Activated naive CD4-positive, alpha-beta T cell (primary cell): ENCODE measurements at places on chromosomes 11 and 22.

DNA sequence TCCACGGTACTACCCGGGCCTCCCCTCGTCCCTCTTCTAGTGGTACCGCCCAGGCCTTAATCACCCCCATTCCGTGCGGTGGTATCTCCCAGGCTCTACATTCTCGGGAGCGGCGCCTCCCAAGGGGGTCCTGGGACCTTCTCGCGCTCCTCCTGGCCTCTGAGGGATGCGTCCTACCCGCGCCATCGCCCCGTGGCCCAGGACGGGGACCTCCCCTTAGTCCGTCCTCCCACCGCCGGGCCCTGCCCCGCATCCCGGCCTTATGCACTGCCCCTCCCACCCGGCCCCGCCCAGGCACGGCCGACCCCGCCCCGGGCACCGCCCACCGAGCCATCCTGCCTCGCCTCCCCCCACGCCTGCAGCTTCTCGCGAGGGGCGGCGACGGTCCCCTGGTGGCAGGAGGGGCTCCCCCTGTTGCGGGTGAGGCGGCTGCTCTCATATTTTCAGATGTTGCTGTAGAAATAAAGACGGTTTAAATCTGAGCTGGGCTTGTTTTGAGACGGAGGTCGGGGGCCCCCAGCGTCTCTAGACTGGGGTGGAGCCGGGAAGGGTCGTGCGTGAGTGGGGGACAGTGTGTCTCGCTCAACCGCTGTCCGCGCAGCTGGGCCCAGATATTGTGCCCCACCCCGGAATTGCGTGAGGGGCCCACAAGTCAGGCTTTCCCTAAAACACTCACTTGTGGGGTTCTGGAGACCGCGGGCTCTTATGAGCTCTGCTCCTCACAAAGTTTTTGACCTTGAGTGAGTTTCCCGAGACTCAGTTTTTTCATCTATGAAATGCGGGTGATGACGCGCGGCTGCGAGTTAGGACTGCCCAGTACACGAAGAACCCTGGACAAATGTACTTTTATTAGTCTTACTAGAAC lies 828 bp upstream of the RAB1B start:
- peak; percentile 73 for DNase-seq

DNA sequence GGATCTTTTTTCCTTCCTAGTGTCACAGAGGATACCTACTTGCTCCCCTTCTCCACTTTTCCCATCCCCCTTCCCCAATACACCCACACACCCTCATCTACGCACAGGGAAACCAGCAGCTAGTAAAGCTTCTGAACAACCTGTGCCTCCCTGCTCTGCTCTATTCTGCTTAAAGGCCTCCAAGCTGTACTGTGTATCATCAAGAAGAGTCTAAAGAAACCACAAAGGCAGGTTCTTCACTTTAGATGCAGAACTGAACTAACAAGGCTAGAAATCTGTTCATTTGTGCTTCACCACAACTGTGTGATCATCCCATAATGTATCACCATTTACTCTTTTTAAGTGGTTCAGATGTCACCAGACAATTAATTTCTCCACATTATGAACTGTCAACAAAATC lies 132.5 kb downstream of the SGSM3 start:
- DNase-seq: no peak

GRCh38 chr11:117884994-117885393 lies 8.5 kb upstream of the FXYD6 start:
- DNase-seq: no peak

- DNase-seq: no peak
Observed at GRCh38 chr11:127017482-127017881, 16.9 kb upstream of the KIRREL3 start.

- no peak for DNase-seq
Observed at GRCh38 chr11:83456566-83456965, 170.4 kb upstream of the CCDC90B start.

GRCh38 chr22:29854432-29854831 lies 16.4 kb upstream of the ASCC2 start:
- DNase-seq: no peak

GRCh38 chr22:24391836-24392217 lies 35.6 kb upstream of the ADORA2A start:
- no peak for DNase-seq

DNA sequence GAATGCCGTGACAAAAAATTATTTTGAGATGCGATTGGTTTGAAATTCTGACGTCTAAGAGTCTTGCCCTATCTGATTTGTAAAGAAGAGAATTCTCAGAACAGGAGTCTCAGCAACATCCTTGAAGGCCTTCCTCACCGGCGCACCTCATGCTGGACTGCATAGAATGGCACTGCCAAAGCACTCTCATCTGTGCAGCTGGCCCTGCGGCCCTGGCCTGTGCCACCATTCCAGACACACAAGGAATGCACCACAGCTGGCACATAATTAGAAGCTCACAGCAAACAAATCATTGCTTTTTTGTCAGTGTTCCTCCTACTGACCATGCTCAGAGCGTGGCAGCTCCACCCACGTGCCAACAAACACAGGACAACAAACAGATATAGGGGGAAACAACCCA lies 166.0 kb downstream of the KIRREL3 start:
- no peak for DNase-seq

GRCh38 chr11:77647654-77648305 lies 10.2 kb upstream of the CLNS1A start:
- DNase-seq: no peak

- DNase-seq: no peak
Observed at GRCh38 chr11:6567371-6567745, 36.1 kb downstream of the RRP8 start.
